ENCODE measurements at places on chromosomes 4 and X. TPM values are rescaled to one million over a fixed set of nuclear protein-coding genes. Genes with fewer than 3 reads are reported as not detected.

XK gene
- 0.86 TPM for total RNA-seq

CXCR3 gene
- total RNA-seq, result not detected

MEPE gene
- total RNA-seq, result not detected

H2BW2 gene
- not detected for total RNA-seq

TEX13B gene
- not detected for total RNA-seq

GABRG1 gene
- not detected for total RNA-seq

ENPEP gene
- total RNA-seq, result 0.32 TPM

APELA gene
- total RNA-seq, result not detected

VEGFD gene
- total RNA-seq, result not detected

DNA sequence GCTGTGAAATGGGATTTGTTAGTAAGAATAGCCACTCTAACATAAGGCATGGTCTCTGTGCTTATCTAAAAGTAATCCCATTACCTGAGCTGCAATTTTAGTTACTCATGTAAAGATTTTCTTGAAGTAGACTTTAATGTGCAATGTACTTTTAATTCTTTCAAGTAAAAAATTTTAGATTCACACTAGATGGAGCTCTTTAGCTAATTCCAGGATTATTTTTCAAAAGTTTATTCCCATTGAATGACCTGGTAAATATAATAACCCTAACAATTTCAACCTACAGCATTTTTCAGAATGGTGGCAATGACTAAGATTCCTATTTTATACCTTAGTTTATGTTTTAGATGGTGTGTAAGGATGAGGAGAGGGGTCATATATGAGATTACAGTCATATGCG, 18.1 kb downstream of the USP38 start:
- peak; percentile 23 for DNase-seq

DNA sequence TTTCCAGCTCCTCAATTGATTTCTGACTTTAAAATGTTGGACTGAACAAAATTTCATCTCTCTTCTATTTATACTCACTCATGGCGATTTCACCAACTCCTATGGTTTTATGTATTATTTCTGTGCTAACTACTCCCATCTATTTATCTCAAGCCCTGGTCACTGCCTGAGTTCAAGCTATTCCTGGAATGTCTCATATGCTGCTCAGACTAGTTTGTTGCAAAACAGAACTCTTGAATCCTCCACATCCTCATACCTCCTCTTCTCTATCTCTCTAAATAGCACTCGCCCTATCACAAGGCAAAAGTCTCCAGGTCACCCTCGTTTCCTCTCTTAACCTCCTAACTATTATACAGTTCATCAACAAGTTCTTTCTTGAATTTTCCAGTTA, 19.0 kb upstream of the DDX60 start:
- DNase-seq, result peak; percentile 37

- DNase-seq, result peak; percentile 0
Measured at GRCh38 chrX:28391528-28391927, 195.7 kb upstream of the IL1RAPL1 start.

DNA sequence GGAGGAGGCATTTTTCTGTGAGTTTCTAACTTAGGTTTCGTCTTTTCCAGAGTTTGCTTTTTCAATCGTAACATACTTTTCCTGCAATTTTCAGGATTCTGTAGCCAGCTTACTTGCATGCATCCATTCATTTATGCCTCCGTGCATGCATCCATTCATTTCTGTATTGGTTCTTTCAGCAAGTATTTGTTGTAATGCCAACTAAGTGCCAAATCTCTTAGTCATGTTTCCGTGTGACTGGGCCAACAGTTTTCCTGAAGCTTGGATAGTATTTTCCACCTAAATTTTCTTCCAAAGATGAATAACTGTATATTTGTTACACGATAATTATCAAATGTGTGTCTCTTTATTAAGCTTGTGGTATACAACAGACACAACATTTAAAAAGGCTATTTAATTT, 41.5 kb downstream of the CBLL2 start:
- no peak for DNase-seq

GRCh38 chr4:29002151-29002550, 1718.0 kb upstream of the PCDH7 start:
- DNase-seq, result no peak

DNA sequence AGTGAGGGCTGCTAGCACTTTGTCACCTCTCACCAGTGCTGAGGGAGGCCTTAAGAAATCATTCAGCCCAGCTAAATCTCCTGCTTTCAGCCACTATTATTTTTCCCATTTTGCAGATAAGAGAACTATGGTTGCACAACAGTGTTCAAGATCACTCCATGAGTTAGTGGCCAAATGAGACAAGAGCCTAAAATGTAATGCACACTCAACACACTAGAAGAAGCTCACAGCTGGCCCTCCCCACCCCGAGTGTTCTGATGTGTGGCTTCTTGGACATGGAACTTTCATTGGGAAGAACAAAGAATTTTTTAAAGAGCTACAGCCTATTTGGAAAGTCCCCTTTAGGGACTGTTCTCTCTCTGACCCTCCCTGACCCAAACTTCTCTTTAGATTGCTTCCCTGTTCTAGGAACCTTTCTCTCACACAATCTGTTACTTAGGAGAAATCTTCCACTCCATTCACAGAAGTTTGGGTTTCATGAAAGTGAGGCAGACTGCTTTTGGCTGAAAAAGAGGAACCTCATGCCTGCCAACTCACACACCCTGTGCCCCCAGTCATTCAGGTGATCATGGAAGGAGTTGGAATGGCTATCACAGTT, 44.0 kb upstream of the CT47C1 start:
- no peak for DNase-seq

DNA sequence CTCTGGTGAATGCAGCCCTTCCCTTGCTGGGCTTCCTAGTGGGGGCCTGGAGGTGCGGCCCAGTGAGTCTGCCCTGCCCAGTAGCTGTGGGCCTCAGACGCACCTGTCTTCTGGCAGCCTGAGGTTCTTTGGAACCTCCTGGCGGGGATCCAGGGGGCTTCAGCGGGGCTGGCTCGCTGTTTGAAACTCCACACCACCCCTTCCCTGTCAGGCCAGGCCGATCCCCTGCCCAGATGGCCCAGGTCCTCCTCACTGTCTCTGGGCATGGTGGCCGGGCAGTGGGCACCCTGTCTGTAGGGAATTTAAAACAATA, 10.7 kb upstream of the NKX1-1 start:
- no peak for DNase-seq

DNA sequence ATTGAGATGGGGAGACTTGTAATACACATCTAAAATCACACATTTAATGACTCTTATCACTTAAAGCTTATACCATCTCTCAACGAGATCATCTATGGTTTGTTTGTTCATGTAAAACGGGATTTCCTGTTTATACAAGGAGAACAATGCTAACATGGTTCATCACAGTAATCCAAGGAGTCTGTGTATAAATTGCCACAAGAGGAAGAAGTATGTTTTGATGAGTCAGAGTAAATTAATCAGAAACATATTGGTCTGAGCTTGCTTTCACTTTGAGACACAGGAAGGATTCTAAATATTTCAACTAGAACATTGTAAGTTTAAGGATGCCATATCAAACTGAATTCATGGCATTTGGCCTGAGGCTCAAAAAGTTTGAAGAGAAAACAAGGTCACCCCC, 594.1 kb downstream of the GLUD2 start:
- peak; percentile 60 for DNase-seq

DNA sequence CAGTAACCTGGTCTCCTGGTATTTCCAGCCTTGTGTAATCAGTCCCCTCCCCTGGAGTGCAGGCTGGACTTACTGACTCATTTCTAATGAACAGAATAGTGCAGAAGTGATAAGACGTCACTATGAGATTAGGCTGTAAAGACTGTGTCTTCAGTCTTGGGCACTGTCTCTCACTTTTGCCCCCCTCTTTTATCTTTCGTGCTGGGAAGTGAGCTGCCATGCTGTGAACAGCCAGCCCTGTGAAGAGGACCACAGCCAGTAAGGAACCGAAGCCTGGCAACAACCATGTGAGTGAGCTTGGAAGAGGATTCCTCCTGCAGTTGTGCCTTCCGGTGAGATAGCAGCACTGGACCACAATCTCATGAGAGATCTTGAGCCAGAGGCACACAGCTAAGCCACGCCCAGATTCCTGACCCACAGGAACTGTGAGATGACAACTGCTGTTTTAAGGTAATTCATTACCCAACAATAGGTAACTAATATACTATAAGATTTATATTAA, 67.5 kb upstream of the GPR34 start:
- peak; percentile 80 for DNase-seq

GRCh38 chr4:38774181-38774955, 8.4 kb downstream of the TLR10 start:
- DNase-seq, result peak; percentile 4

DNA sequence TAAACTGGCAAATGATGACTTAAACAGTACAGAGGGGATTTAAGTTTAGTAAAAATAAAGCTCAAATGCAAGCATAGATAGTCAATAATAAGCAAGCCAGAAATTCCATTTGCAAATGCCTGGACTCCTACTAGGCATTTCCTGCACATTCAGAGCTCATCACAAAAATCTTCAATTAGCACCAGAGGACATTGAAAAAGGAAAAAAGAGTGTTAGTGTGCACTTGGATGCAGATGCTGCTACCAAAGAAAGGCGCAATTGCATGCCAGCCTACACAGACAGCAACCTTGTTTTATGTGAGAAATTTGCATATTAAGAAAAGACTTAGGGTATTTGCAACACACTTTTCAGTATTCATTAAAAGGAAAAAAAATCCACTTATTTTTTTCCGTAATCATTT, 282.1 kb downstream of the GRIA2 start:
- DNase-seq, result no peak

DNA sequence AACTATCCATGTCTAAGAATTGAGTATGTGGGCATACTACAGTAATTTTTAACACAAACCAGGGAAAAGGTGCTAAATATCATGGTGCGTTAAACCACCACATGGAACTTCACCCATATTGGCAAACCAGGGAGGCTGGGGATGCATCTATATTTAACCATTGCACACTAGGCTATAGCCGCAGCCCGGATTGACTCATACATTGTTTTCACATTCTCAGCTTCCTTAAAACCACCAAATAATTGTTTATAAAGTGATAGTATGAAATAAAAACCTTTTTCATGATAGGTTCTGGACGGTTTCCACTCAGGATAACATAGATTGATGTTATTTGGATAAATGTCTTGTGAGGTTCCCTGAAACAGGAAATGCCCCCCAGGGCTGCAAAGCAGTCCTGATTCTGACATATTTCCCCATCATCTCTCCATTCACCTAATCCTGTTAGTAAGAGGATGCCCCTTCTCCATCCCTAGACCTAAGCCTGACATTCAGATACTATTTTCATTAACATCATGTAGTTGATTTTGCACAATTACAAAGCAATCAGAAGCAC, 7.9 kb downstream of the COL25A1 start:
- peak; percentile 38 for DNase-seq

GRCh38 chr4:139416073-139416673, 37.7 kb upstream of the RAB33B start:
- DNase-seq, result peak; percentile 67

GRCh38 chr4:138952411-138952810, 63.2 kb upstream of the NOCT start:
- no peak for DNase-seq

- no peak for DNase-seq
Measured at GRCh38 chr4:115201042-115201330, 87.6 kb upstream of the NDST4 start.

DNA sequence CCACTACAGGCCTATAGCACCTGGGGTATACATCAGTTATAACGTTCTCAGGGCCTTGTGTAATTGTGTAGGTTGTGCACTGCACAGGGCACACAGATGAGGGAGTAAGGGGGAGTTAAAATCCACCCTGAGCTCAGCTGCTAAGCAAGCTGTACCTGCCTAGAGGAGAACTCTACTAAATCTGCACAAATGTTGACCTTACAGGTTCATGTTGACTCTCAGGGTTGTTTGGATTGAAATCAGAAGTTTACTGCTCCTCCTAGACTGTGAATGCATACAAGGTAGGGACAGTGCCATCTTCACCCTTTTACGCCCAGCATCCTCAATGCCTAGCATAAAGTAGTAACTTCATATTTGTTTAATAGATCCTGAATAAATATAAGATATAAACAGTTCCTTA, 89.8 kb downstream of the SMARCA1 start:
- DNase-seq, result no peak
